Right atrium auricular region (tissue), 2 donors: ENCODE measurements at places on chromosomes 7 and 10. TPM values are rescaled to one million over a fixed set of nuclear protein-coding genes. Genes with fewer than 3 reads are reported as not detected.

DNA sequence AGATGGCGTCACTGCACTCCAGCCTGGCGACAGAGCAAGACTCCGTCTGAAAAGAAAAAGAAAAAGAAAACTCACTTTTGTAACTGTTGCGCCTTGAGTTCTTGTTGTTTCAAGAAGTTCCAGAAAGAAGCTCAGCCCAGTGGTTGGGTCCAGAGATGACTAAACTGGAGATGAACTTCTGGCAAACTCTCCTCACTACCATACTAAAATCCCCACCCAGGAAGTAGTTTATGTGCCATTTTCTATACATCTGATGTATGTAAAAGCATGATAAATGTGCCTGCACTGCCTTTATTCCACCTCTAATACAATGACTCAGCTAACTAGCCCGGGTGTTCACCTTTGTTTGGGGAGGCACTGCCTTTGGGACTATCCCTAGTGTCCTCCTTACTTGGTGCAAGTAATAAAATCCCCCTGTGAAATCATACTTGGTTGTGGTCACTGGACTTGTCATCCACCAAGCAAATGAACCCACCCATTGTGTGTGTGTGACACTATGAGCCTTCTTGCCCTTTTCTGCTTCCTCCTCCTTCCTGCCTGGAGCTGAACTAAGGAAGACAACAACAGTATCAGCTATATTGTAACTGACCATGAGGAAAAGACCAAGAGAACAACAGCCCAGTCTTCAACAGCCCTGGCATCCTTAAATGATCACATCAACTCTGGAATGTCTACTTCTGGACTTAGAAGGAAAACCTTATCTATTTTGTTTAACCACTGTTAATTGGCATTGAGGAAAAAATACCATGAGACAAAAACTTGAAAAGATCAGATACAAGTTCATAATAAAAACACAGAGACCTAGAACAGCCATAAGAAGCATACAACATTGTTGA, 33.6 kb downstream of the JMJD1C start:
- H3K4me3 ChIP-seq, result no peak overlapping the region
- no peaks in the 10 kb centered on the region for H3K36me3 ChIP-seq
- H3K4me1 ChIP-seq, result no peaks in the 10 kb centered on the region
- no peaks in the 10 kb centered on the region for H3K27me3 ChIP-seq
- DNase-seq, result no peak
- peak overlapping the region; percentile 25 for H3K27ac ChIP-seq

AZGP1 gene
- 46.5 TPM for total RNA-seq

SFMBT2 gene
- total RNA-seq, result 7.9 TPM

DNA sequence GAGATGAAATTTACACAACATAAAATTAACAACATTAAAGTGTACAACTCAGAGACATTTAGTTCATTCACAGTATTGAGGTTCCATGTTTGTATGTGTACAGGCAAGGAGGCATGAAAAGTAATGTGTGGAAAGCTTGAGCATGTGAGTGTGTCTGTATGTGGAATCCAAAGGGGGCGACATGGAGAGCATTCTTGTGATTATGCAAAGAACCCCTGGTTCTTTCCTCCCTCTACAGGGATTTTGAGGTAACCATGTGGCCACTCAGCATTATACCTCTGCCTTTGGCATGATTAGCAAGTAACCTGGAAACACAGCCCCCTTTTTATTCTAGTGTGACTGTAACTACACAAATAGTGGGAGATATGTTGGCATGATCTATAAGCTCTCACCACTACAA, 21.0 kb downstream of the OR2F1 start:
- H3K4me3 ChIP-seq, result no peak overlapping the region
- H3K27ac ChIP-seq, result no peak overlapping the region
- H3K36me3 ChIP-seq, result no peaks in the 10 kb centered on the region
- H3K4me1 ChIP-seq, result no peaks in the 10 kb centered on the region
- no peak for DNase-seq

GALNT17 gene
- 4.0 TPM for total RNA-seq

GRCh38 chr7:69232445-69233376, 365.6 kb upstream of the AUTS2 start:
- no peaks in the 10 kb centered on the region for H3K27me3 ChIP-seq
- no peak overlapping the region for H3K27ac ChIP-seq
- H3K4me3 ChIP-seq, result no peak overlapping the region
- H3K36me3 ChIP-seq, result no peaks in the 10 kb centered on the region
- no peaks in the 10 kb centered on the region for H3K4me1 ChIP-seq

- H3K27me3 ChIP-seq, result no peaks in the 10 kb centered on the region
- no peak for DNase-seq
- H3K36me3 ChIP-seq, result no peaks in the 10 kb centered on the region
These were observed 19.4 kb downstream of the TUBAL3 start for GRCh38 chr10:5385224-5385623.

LRRC4 gene
- 7.2 TPM for total RNA-seq

DNA sequence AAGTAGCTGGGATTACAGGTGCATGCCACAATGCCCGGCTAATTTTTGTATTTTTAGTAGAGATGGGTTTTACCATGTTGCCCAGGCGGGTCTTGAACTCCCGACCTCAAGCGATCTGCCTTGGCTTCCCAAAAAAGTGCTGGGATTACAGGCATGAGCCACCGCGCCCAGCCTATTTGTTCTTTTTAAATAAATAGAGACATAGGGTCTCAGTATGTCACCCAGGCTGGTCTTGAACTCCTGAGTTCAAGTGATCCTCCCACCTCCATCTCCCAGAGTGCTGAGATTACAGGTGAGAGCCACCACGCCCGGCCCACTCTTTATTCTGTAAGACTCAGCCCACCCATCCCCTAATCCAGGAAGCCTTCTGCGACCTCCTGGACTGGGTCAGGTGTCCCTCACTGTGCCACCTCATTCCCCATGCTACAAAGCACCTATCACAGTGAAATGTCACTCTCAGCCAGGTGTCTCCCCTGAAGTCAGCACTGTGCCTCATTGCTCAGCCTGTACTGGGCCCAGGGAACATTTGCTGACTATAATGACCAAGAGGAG, 2.8 kb downstream of the TMEM120A start:
- H3K4me1 ChIP-seq, result no peaks in the 10 kb centered on the region
- DNase-seq, result no peak
- no peaks in the 10 kb centered on the region for H3K27me3 ChIP-seq

- H3K36me3 ChIP-seq, result no peaks in the 10 kb centered on the region
- no peak overlapping the region for H3K27ac ChIP-seq
- no peaks in the 10 kb centered on the region for H3K4me1 ChIP-seq
- H3K4me3 ChIP-seq, result no peak overlapping the region
- DNase-seq, result no peak
These were observed 254.8 kb upstream of the PITRM1 start for GRCh38 chr10:3427347-3427746.

GRCh38 chr10:84294766-84295447, 33.5 kb upstream of the CCSER2 start:
- H3K36me3 ChIP-seq, result no peaks in the 10 kb centered on the region
- no peak overlapping the region for H3K4me3 ChIP-seq
- no peak overlapping the region for H3K27ac ChIP-seq
- no peaks in the 10 kb centered on the region for H3K4me1 ChIP-seq
- DNase-seq, result no peak

DNA sequence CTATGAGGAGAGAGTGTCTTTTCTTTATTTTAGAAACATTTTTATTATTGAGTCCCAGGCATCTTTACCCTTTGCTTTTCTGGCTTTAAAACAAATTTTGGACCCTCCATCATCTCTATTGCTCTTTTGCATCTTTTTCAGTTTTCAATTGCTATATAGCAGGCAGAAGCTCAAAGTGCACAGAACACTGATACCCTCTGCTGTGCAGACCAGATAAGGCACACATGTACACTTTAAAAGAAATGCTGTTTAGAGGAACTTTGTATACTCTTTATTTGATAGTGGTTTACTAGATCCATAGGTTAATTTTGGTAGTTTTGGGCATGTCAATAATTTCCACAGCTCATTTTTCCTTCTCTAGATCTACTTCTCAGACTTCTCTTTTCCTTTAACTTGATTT, 324.2 kb downstream of the SH2D4B start:
- DNase-seq, result no peak
- H3K27ac ChIP-seq, result no peak overlapping the region

SYT15 gene
- total RNA-seq, result 2.7 TPM

- no peak for DNase-seq
- no peaks in the 10 kb centered on the region for H3K27me3 ChIP-seq
- H3K4me3 ChIP-seq, result no peak overlapping the region
- no peaks in the 10 kb centered on the region for H3K4me1 ChIP-seq
These were observed 128.7 kb downstream of the SAMD9 start for GRCh38 chr7:92988941-92989545.

PNLIP gene
- total RNA-seq, result not detected

RBM20 gene
- 59.9 TPM for total RNA-seq

DNA sequence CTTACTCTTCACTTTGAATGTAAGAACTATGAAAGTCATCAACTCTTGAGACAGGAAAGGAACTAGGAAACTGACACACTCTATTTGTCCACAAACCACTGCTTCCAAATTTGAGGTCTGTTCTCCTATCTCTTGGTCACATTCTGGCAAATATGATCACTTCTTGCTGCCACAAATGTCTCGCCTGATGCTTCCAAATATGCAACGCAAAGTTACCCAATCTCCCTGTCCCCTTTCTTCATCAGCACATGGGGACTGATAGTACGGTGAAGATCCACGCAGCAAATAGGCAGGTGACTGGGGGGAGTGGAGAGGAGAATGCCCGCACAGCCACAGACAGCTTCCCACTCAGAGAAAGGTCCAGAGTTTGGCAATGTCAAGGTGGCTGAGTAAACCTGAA, 92.6 kb upstream of the TCF7L2 start:
- H3K36me3 ChIP-seq, result no peaks in the 10 kb centered on the region
- H3K4me3 ChIP-seq, result no peak overlapping the region
- H3K27me3 ChIP-seq, result no peaks in the 10 kb centered on the region
- no peak overlapping the region for H3K27ac ChIP-seq
- DNase-seq, result no peak

DNA sequence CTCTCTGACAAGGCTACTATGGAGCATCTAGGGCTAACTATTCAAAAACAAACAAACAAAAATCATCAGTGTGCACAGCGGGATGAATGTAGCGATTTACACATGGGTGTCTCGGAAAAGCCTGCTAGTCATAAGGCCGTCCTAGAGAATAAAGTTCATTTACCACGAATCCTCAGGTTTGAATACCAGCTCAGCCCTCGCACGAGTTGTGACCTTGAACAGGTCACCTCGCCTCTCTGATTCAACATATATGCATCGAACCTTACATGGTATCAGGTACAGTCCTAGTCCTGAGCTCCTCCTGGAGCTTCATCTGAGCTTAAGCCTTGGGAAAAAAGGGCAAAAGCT, 572 bp downstream of the ATP5MF start:
- H3K36me3 ChIP-seq, result peaks cover 10% of the 10 kb centered on the region
- H3K4me1 ChIP-seq, result peaks cover 48% of the 10 kb centered on the region
- H3K4me3 ChIP-seq, result peak overlapping the region; percentile 75
- H3K27ac ChIP-seq, result peak overlapping the region; percentile 92
- no peaks in the 10 kb centered on the region for H3K27me3 ChIP-seq
- DNase-seq, result no peak

DNA sequence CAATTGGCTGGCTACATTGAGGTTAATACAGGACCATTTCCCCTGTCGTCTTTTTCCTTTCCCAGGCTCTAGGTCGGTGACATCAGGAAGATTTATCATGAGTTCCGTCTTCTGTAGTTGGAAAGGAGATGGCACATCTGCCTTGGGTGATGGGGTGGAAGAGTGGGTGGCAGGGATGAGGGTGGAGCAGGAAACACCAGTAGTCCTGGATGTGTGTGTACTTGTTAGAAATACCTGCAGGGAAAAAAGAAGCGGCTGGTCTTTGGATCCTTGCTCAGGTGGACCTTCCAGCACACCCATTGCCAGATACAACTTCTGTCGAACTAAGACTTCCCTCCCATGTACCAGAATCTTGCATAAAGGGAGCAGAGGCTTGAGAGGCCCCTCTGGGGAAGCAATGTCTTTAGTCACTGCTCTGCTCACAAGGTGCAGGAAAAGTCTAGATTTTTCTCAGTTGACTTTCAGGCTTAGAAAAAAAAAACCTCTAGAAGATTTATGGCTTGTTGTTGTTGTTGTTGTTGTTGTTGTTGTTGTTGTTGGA, 516.8 kb upstream of the GALNT17 start:
- H3K4me1 ChIP-seq, result no peaks in the 10 kb centered on the region
- no peak overlapping the region for H3K4me3 ChIP-seq
- H3K27ac ChIP-seq, result peak overlapping the region; percentile 35
- H3K36me3 ChIP-seq, result no peaks in the 10 kb centered on the region
- H3K27me3 ChIP-seq, result no peaks in the 10 kb centered on the region

DNA sequence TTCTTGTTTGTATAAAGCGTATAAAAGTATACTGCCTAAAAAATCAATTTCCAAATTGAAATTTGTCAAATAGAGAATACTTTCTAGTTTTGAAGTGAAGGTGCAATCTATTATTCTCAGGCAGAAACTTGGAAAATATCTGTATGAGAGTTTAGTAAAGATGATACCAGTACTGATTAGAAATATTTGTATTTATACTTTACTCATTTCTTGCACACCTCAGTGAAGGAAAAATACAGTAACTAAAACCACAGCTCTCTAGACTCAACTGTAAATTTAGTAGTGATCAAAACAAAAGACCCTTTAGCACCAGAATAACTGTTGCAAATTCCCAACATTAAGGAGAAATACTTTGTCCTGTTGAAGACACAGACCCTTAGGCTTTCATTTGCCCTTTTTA, 71.3 kb upstream of the CYP26C1 start:
- H3K27ac ChIP-seq, result no peak overlapping the region
- DNase-seq, result no peak
- H3K4me3 ChIP-seq, result no peak overlapping the region
- no peaks in the 10 kb centered on the region for H3K4me1 ChIP-seq
- no peaks in the 10 kb centered on the region for H3K36me3 ChIP-seq

ANXA7 gene
- 100 TPM for total RNA-seq

GRCh38 chr7:73517241-73517995, 4.7 kb downstream of the BAZ1B start:
- no peak overlapping the region for H3K4me3 ChIP-seq
- no peaks in the 10 kb centered on the region for H3K27me3 ChIP-seq
- peaks cover 46% of the 10 kb centered on the region for H3K4me1 ChIP-seq
- H3K36me3 ChIP-seq, result peaks cover 18% of the 10 kb centered on the region
- H3K27ac ChIP-seq, result no peak overlapping the region
- no peak for DNase-seq

DNA sequence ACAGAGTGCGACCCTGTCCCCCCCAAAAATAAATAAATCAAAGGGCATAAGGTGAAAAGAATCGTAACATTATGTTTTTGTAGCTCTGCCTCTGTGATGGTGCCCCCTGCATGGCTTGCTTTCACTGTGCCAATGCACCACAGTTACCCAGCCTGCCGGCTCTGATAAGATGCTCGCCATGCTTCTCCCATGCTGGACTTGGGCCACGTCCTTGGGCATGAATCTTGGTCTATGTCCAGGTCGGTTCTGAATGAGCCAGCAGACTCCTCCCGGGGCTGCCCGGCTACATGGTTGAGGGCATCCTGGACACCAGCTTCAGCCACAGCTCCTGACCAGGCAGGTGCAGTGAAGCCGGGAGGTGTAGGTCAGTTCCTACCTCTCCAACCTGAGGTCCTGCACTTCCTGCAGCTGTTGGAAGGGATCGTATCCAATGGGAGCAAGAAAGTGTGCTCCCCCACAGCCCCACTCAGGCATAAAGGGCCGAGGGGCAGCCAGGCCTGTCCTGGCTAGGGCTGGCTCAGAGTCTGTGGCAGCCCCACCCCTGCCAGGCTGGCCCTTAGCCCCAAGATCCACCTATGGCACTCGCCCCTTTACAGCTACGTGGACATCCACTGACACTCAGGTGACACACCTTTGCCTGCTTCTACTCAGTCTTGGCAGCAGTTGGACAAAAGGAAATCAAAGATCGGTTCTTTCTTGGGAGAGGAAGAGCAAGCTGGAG, 34.1 kb downstream of the CHST3 start:
- no peaks in the 10 kb centered on the region for H3K4me1 ChIP-seq
- H3K4me3 ChIP-seq, result no peak overlapping the region
- no peaks in the 10 kb centered on the region for H3K27me3 ChIP-seq
- no peak for DNase-seq

LIPJ gene
- total RNA-seq, result not detected
